ENCODE measurements at places on chromosomes 6 and 20.

- no peak for DNase-seq
These were observed 3.8 kb downstream of the COL21A1 start for GRCh38 chr6:56243518-56244070.

GRCh38 chr6:89208551-89208950 lies 8.6 kb downstream of the GABRR1 start:
- DNase-seq: no peak

- no peak for DNase-seq
These were observed 123.2 kb downstream of the TINAG start for GRCh38 chr6:54431466-54431865.

GRCh38 chr6:138844192-138844591 lies 48.3 kb downstream of the ECT2L start:
- DNase-seq: no peak

DNA sequence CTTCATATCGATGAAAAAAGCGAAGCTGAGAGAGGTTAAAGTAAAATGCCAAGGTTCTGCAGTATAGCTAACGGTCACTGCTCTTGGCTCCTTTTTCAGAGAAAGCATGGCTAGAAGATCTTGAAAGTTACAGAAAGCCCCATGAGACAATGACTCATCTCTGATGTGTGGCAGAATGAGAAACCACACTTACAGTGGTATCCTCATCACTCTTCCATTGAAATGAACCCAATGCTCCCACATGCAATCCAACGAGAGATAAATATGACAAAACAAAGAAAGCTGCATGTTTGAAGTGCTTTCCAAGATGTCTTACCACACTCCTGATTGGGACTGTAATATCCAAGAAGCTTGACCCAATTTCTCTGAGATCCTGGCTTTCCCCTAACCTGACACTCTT lies 694.9 kb downstream of the PRKN start:
- DNase-seq: no peak

- peak; percentile 31 for DNase-seq
These were observed 92.8 kb upstream of the BTN3A2 start for GRCh38 chr6:26272171-26272637.
